ENCODE measurements at places on chromosomes 7 and 10.

GRCh38 chr10:88992921-88993524 is 2.4 kb downstream of the FAS start:
- DNase-seq = no peak

DNA sequence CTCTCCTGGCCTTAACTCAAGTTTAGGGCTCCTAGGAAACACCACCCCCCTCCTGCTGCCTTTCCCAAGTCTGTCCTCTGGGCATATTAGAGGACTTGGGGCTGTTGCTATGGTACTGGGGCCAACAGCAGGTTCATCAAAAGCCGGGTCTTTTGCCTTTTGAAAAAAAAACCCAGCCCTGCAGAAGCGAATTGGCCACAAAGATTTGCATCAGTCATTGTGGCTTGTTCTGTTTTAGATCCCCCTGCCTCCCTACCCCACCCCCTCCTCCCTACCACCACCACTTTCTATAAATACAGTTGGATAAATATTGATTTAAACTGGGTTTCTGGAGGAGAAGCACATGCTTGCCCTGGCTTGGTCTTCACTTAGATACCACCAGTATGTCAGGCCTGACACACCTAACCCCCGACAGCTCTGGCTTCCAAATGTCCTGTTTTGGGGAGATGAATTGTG is 7.0 kb downstream of the MXI1 start:
- DNase-seq = no peak

GRCh38 chr10:93710333-93710909 is 8.0 kb upstream of the FRA10AC1 start:
- no peak for DNase-seq

- no peak for DNase-seq
These were observed 49.3 kb upstream of the KCNIP2 start for GRCh38 chr10:101892782-101893391.

DNA sequence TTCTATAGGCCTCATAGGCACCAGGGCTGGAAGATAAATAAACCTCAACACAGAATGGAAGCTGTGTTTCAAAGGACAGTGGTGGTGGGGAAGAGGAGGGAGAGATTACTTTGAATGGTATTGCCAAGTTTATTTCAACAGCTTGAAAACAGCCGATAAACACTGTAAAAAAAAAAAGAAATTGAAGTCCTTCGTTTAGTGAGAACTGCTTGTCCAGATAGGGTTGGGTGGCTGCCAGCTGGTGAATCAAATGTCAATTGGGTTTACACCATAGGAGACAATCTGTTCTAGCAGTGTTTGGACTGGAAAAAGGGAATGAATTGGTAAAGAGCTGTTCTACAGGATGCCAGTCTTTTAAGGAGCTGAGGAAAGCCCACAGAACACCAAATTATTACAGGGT is 254.8 kb downstream of the PHF14 start:
- DNase-seq = no peak

GRCh38 chr10:26374426-26374825 is 63.7 kb upstream of the APBB1IP start:
- no peak for DNase-seq

GRCh38 chr10:26441491-26442214 is 3.5 kb downstream of the APBB1IP start:
- no peak for DNase-seq

- no peak for DNase-seq
These were observed 177.0 kb downstream of the REEP3 start for GRCh38 chr10:63697956-63698786.

Measured in cortex of kidney (tissue), 1 donor.